ENCODE measurements at places on chromosomes 7 and 10. TPM values are rescaled to one million over a fixed set of nuclear protein-coding genes. Genes with fewer than 3 reads are reported as not detected.
A peak's percentile ranks its signal among the peaks of the same experiment; 100 is the strongest.

DNA sequence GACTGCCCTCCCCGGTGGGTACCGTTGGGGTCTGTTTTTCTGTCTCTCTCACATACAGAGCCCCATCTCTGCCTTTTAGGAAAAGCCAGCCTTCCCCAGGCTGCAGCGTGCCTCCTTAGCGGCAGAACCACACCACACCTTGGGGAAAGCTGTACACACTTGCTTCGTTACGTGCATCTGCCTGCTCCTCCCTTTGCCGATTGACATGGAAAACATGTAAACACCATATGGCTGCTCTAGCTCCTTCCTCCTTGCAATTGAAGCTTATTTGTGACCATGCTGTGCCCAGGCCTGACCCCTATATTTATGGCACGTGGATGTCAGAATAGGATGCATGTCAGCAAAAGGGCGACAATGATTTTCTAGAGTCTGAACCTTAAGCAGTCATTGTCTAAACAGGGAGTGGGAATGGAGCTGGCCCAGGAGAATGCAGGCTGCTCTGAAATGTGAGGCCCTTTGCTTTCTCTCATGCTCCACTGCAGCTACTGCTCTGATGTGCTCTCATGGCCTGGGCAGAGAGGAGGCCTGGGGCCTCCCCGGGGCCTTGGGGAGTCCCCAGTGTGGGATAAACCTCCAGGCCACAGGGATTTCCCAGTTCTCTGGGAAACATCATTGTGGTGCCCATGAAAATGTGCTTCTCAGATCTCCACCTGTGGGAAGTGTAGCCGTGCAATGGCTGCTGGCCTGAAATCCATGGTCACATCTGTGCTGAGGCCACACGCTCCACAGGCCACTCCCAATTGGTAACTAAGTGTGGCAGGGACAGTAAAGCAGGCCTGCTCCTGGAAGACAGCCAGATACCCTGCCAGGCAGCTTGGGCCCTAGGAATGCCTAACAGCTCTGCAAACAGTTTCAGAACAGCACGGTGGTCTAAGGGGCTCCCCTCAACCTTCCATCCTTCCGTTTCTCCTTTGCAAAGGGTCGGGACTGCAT, 18.6 kb downstream of the PDE6C start:
- no peak for DNase-seq
- no peak overlapping the region for H3K27ac ChIP-seq
- no peaks in the 10 kb centered on the region for H3K27me3 ChIP-seq
- no peaks in the 10 kb centered on the region for H3K36me3 ChIP-seq
- H3K4me3 ChIP-seq: no peak overlapping the region

- peak overlapping the region; percentile 80 for H3K4me3 ChIP-seq
- H3K4me1 ChIP-seq: peaks cover 25% of the 10 kb centered on the region
- H3K36me3 ChIP-seq: no peaks in the 10 kb centered on the region
- no peak for DNase-seq
- H3K27me3 ChIP-seq: no peaks in the 10 kb centered on the region
These were observed 1.5 kb upstream of the SKIDA1 start for GRCh38 chr10:21526860-21527597.

Gene HOXA10
- not detected for total RNA-seq

Gene CTTNBP2
- total RNA-seq: not detected

- no peaks in the 10 kb centered on the region for H3K27me3 ChIP-seq
- DNase-seq: no peak
- H3K4me1 ChIP-seq: no peaks in the 10 kb centered on the region
These were observed 18.7 kb upstream of the ARID5B start for GRCh38 chr10:61882621-61883370.

Data from CD4-positive, alpha-beta T cell (primary cell).